Stimulated activated CD4-positive, alpha-beta T cell treated with anti-CD3 and anti-CD28 coated beads, TNF-alpha, amount 100 ng/mL, for 1 hour (primary cell): ENCODE measurements at places on chromosomes 3 and 15.

DNA sequence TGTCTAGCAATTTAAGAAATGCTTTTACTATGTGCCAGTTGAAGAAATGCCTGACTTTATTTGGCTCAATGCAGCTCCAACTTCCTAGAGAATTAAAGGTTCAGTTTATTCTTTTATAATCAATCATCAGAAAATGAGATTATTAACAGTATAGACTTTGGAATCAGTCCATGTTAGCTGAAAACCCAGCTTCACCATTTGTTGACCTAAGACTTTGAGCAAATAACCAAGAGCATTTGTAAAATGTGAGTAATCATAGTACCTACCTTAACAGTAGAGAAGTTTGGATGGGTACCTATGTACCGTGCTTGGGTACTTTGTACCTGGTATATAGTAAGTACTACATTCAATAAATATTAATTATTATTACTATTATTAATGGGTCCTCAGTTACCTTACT, 105.9 kb downstream of the RARB start:
- DNase-seq, result no peak

DNA sequence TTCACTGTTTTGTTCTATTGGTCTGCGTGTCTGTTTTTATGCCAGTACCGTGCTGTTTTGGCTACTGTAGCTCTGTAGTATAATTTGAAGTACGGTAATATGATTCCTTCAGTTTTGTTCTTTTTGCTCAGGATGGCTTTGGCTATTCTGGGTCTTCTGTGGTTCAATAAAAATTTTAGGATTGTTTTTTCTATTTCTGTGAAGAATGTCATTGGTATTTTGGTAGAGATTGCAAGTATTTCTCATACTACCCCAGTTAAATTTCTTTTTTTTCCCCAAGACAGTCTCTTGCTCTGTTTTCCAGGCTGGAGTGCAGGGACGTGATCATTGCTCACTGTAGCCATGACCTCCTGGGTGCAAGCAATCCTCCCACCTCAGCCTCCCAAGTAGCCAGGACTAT, 53.4 kb downstream of the STARD9 start:
- no peak for DNase-seq

DNA sequence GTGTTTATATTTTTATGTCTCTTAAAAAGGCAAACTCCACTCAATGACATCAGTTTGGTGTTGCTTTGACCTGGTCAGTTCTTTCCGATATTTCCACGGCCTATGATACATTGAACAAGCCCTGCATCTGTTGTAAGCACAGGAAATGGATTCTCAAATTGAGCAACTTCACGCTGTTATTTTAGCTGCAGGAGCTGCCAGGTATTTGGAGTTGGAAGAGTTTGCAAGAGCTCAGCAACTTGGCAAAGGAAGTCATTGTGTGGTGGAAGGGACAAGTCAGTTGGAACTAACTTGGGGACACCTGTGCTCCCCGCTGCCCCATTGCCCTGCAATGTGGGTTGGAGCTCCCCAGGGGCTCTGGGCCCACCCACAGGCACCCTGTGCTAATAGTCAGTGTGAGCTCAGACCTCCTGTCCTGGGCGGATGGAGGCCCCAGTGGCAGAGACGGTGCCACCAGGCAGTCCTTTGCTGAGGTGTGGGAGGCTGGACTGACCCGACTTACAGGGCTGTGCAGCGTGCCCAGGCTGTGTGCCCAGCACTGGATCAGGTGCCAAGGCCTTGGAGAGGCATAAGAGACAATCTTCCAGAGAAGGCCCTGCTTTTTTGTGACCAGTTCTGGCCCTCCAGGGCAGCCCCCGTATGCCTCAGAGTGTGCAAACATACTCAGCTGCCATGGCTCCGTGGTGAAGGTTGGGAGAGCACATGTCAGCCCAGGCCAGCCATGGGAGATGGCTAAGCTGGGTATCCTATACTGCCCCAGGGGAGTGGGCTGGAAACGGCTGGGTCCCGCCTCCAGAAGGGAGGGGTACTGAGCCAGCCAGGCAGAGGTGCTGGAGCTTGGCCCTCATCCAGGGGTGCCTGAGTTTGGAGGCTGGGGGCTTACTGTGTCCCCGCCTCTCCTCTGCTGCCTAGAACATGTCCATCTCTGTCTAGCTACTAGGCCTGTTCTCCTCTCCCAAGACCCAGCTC, 43.5 kb downstream of the KY start:
- DNase-seq, result no peak

DNA sequence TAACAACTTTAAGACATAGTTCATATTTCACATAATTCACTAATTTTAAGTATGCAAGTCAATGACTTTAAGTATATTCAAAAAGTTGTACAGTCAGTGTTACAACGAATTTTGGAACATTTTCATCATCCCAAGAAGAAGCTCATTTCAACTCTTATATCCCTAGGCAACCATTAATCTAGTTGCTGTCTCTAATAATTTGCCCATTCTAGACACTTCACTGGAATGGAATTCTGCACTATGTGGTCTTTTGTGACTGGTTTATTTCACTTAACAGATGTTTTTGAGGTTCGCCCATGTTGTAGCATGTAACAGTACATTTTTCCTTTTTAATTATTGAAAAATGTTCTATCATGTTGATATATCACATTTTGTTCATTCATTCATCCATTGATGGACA, 104.2 kb upstream of the SPRED1 start:
- no peak for DNase-seq

DNA sequence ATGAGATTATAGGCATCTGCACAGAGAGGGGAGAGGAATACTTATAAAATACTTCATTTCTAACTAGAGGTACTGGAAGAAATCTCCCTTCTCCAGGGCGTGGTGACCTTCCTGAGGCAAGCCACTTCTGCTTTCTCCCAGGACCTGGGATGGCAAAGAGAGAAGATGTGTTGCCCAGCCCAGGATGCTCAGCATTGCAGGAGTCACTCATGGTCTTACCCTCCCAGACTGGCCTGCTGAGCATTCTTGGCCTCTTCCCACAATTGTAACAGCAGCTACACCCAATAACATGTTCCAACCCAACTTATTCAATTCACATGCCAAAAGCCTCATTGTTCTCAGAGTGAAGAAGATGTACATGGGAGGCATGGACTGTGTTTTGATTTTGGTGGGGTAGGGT, 37.9 kb downstream of the IL20RB start:
- DNase-seq, result no peak

GRCh38 chr3:70028361-70028760, 28.8 kb downstream of the SAMMSON start:
- DNase-seq, result no peak

DNA sequence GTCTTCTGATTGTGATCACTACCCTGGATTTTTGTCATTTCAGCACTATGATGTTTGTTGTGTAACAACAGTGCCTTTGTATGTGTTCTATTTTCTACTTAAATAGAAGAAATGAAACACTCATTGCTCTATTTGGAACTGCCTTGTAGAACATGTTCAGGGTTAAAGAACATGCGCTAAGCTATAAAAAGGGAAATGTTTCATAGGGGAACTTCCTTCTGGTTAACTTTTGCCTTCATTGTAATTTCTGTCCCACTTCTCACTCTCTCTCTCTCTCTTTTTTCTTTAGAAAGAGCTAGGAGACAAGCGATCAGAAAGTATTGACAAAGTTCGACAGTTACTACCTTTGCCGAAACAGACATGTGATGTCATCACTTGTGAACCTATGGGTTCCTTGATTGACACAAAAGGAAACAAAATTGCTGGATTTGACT, at the start of gene P2RY12:
Gene P2RY12 (minus strand): TSS at position 13 of the 434 bp plus-strand sequence. CDS start 45,908 bp downstream, outside the sequence.
- DNase-seq, result no peak

DNA sequence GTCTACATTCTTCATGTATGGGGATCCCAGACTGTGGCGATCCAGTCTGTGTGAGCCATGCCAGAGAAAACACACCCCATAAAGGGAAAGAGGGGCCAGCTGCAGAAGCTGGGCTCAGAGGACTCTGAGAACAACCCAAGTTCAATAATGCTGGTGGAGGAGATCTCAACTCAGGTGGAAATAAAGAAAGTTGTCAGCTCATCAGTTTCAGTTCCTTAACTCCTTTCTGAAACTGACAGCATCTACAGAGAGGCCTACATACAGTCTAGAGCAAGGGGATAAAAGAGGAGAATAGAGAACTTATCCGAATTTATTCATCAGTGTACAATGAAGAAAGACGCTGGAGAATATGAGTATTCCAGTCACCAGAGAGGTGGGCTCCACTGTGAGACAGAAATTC, 77.0 kb downstream of the NTRK3 start:
- DNase-seq, result no peak

- no peak for DNase-seq
Measured at GRCh38 chr3:117611211-117611610, 901.6 kb downstream of the TUSC7 start.

GRCh38 chr3:146577662-146578061, 27.5 kb downstream of the PLSCR5 start:
- no peak for DNase-seq

DNA sequence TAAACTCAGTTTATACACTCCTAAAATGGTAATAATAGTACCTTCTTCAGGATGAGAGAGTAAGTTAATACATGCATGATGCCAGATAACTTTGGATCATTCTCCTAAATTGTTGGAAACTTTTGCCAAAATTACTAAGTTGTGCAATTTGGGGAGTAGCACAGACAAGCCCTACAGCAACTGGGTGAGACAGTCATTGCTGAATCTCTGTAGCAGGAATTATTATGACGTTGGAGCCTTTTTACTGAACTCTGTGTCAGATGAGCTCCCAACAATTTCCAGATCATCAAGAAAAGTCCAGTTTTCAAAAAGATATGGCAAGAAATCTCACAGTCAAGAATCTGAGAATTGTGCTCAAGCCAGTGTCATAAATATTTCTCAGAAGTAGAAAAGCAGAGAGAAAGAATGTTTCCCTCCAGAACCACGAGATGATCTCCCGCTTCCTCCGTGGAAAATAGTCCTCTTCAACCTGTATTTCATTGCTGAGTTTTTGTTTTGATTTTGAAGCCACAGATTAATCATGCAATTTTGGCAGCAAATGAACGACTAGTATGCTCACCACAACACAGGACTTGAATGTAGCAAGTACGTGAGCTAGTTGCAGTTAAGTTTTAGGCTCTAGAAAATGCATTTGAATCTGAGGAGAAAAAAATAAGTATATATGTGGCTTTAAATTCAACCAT, 485.4 kb downstream of the CNTN6 start:
- DNase-seq, result no peak

- no peak for DNase-seq
Measured at GRCh38 chr15:89753855-89754254, 2.8 kb upstream of the MESP1 start.

DNA sequence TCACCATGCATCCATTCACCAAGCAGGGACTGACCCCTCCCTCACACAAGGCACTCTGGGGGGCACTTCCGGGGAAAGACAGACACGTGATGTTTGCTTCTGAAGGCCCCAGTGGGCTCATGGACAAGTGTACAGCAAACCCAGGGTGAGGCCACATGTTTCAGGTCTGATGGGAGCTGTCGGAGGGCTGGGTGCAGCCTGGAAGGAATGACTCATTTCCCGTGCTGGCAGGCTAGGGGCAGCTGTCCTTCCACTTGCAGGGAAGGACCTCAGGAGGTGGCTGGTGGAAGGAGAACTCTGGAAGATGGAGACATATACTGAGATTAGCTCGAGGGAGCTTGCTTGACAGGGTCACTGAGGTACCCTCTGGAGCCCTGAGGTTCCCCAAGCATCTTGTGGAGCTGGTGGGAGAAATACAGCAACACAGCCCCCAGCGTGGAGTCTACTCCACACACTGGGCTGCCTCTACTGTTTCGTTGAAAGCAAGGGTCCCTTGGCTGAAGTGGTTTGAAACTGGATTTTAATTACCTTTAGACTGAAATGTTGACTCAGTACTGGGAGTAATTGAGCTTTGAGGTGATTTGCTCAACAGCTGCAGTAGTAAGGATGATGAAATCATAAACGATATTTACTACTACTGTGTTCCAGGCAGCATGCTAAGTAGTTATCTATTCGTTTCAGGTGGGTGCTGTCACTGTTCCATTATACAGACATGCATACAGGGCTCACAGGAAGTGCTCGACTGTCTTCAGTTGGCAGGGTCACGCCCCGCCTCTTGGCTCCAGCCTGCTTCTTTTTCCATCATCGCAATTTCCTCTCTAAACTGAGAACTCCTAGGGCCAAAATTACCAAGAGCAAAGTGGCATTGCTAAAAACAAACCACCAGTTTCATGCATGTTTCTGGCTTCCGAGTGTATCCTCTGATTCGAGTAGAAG, 230.4 kb downstream of the ADAMTS17 start:
- DNase-seq, result no peak

DNA sequence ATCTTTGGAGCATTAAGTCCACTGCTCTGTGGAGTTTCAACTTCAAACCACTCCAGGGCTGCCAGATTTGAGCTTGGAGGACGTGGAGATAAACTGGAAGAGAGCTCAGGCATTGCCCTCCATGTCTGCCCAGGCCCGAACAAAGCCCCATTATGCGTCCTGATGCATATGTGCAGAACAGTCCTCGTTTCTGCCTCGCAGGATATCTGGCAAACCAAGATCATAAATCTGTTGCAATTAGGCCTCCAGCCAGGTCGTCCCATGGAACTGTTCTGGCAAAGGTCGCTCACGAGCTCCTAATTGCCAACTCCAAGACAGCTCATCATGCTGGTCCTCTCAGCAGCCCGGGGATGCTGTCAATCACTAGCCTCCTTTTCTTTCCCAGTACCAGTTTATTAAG, 91.2 kb downstream of the SEMA5B start:
- no peak for DNase-seq

DNA sequence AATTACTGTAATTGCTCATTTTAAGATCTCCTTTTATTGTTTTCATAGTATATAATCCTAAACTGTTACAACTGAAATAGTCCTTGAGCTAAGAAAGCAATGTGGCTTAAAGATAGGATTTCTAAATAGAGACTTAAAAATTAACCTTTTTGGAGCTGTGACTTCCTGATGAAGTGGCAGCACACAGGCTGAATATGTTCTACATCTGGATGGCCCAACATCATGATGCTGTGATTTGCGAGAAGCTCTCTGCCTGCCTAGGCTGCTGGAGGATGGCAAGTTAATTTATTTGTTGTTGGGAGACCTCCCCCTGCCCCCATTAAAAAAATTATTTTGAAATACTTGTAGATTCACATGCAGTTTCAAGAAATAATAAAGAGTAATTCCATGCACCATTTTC, 134.5 kb downstream of the IGF1R start:
- no peak for DNase-seq

GRCh38 chr3:37223141-37223558, 48.8 kb upstream of the LRRFIP2 start:
- no peak for DNase-seq

DNA sequence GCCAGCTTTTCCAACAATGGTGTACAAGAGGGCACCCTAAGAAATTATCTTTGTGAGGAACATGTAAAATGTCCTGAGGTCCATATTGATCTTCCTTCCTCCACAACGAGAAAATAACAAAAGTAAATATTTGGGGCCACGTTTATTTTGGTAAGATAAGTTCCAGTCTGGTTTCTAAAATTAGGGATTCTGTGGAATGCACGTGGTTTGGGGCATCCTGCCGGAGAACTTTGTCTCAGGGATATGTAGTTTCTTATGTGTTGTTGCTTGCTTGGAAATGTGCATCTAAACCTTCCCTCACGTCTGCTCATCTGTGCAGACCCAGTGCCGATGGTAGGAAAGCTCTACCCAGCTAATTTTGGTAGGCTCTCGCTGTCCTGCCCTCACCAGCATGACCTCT, 62.8 kb downstream of the CTDSPL start:
- DNase-seq, result no peak

- no peak for DNase-seq
Measured at GRCh38 chr15:33142708-33143107, 51.8 kb downstream of the FMN1 start.

GRCh38 chr3:37082317-37082716, 89.0 kb downstream of the MLH1 start:
- no peak for DNase-seq
